ENCODE measurements at places on chromosomes 13 and 19.
A peak's percentile ranks its signal among the peaks of the same experiment; 100 is the strongest.

DNA sequence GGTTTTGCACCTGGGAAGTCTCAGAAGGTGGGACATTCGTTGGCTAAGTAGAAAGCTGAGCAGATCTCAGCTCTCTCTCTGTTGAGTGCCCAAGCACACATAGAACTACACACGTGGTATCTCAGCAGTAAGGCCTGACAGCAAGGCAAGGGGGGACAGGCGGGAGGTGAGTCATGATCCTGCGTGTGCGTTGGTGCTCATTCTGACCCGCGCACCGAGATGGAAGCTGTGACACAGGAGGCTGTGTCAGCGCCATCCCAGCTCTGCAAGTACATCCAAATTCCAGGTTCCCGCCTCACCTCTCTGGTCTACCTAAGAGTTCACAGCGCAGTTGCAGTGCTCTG is 135.7 kb downstream of the USP12 start:
- DNase-seq = no peak

DNA sequence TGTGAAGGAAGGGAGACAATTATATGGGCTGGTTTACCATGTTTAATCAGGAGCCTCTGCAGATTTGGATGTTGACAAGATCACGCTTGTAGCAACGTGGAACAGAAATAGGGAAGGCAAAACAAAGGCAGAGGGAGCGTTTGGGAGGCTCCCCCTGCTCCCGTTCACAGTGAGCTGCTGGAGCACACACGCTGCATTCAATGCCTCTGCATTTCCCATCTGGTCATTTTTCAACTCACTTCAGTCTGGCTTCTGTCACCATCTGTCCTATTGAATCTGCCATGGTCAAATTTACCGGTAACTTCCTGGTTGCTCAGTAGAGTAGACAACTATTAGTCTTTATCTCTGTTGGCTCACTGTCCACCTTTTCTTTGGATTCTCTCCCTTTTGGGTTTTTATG is 91.0 kb downstream of the NHLRC3 start:
- peak; percentile 52 for DNase-seq

DNA sequence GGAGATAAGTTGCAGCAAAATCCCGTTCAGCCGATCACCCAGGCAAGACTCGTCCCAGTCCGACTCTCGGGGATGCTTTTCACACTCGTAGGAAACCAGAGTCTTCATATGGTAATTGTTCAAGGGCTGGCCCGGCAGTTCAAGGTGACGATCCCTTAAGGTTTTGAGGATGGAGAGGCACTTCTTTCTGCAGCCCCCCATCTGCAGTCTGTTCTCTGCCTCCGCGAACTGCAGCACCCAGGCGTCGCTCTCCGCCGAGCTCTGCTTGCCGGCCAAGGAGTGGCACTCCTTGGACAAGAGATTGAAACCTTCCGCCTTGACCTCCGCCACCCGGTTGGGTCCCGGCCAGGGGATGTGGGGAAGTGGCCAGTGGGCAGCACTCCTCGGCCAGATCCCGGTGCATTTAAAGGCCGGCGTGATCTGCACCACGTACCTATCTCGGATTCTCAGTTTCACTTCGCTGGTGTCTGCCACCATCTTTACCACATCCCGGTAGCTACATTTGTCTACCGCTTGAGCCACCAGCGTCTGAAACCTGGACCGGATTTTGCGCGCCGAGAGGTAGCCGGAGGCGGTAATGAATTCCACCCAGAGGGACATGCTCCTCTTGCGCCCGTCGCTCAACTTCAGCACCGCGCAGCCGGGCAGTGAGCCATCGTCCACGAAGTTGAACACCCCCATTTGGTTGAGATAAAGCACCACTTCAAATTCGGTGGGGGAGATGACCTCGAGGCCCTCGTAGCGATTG is 1.1 kb downstream of the MAB21L1 start:
- no peak for DNase-seq

GRCh38 chr19:2150794-2151338 is 500 bp downstream of the AP3D1 start:
- DNase-seq = no peak

- no peak for DNase-seq
Observed at GRCh38 chr19:51546650-51547396, 15.4 kb upstream of the SIGLEC6 start.

GRCh38 chr13:44092078-44092970 is 212.6 kb downstream of the LACC1 start:
- DNase-seq = no peak

DNA sequence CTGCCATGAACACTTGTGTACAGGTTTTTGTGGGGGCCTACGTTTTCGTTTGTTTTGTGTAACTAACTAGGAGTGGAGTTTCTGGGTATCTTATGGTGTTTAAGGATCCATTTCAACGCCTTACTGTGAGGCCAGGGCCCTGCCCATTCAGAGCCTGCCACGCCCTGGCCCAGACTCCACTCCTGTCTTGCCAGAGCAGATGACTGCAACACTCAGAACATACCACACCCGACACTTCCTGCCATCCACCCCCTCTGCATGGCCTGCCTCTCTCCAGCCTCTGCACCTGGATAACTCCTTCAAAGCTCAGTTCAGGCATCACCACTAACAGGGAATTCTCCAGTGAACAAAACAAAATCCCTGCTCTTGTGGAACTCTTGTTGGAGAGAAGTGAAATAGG is 43.2 kb downstream of the RGCC start:
- DNase-seq = no peak

- no peak for DNase-seq
Observed at GRCh38 chr13:94860981-94861407, 148.6 kb upstream of the SOX21 start.
